ENCODE measurements at places on chromosomes 6 and 20.

DNA sequence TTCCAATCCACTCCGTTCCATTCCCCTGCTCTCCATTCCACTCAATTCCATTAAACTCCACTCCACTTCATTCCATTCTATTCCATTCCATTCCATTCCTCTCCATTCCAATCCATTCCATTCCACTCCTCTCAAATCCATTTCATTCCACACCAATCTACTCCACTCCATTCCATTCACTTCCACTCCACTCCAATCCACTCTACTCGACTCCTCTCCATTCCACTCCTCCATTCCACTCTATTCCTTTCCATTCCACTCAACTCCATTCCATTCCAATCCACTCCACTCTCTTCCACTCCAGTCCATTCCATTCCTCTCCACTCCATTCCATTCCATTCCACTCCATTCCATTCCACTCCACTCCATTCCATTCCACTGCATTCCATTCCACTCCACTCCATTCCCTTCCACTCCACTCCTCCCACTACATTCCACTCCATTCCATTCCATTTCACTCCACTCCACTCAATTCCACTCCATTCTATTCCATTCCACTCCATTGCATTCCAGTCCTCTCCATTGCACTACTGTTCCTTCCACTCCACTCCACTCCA is 22.6 kb upstream of the DEFB125 start:
- DNase-seq: no peak

- DNase-seq: no peak
Measured at GRCh38 chr6:19906171-19906570, 69.0 kb downstream of the ID4 start.

GRCh38 chr6:1657116-1657770 is 47.5 kb downstream of the FOXC1 start:
- no peak for DNase-seq

DNA sequence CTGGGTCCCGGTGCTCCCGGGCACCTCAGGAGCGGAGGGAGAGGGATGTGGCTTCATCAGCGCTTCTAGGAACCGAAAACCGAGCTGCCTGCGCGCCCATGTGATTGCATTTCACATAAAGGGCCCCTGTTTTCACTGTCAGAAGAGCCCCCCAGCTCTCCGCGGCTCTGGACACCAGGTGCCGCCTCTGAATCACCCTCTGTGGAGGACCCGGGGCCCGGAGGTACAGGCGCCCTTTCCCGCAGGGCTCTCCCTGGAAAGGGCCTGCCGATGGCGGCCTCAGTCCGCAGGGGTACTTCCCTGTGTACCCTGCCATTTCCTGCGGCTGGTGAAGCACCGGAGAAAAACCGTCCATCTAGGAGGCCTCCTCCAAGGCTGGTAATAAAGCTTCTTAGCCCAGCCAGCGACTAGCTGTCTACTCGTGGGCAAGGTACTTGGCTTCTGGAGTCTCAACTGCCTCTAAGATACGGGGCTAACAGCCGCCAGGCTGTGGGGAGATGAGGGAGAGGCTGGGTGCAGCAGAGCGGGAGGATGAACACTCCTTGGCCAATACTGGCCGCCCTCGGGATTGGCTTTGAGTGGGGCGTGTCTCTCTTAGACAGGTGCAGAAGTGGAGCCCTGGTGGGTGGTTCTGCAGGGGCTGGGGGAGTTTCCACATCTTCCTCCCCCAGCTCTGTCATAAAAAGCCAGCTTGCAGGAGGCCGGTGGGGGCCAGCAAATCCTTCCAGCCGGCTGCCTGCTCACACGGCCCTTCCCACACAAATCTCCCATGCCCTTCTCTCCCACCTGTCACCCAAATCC is 1.6 kb downstream of the PPP1R16B start:
- DNase-seq: no peak

All from LoVo (cell line).